ENCODE measurements at places on chromosomes 4 and X.
A peak's percentile ranks its signal among the peaks of the same experiment; 100 is the strongest.

DNA sequence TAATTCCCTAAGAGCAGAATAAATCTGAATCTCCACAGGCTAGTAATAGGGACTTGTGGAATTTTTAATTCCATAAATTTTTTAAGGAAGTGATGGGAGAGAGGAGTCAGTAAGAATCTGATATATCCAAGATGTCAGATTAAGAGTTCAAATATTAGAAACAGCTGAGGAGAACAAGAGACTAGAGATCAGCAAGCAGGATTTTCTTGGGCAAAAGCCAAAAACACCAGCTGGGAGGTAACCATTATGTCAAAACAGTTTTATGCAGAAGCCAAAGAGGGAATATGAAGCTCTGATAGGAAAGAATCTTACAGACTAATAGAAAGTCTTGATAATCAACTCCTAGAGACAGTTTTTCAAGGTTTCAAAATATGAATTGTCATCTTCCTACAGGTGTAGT lies 72.2 kb upstream of the RBPJ start:
- DNase-seq: peak; percentile 85

DNA sequence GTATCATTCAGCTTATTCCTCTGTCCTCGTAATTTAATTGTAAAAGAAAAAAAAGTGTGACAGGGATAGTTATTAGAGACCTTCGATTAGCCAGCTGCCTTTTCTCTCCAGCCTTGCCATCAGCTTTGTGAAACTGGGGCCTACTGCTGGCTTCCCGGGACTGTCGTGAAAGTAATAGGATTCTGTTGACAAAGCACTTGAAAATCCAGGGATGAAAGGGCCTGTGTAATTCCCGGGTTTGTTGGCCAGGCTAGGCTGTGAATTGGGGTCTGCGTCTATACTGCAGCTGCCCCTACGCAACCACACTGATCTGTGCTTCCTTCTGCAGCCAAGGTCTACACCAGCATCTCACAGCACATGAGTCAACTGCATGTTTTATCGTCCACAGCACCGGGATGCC lies 120.4 kb upstream of the SCML1 start:
- DNase-seq: no peak

DNA sequence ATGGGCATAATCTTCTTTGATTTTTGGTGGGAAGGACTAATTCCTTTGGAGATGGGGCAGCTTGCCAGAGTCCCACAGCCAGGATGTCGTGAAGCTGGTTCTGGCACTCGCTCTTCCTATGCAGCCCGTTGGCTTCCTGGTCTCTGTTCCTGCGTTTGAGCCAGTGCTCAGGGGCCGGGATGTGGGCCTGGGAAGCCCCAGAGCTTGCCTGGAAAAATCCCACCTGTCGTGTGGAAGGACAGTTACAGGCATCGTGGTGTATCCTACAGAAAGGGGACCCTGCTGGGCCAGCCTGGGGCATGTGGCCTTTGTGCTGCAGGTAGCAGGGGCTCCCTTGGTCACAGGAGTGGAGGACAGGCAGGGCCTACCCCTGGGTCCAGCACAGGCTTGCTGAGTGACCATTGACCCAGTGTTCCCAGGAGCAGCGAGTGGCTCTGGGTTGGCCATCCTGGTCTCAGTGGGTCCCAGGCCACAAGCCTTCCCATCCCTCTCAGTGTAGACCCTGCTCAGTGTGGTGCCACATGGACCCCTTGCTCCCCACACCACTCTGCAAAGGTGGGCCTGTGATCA lies 50.2 kb downstream of the ADRA2C start:
- DNase-seq: no peak

DNA sequence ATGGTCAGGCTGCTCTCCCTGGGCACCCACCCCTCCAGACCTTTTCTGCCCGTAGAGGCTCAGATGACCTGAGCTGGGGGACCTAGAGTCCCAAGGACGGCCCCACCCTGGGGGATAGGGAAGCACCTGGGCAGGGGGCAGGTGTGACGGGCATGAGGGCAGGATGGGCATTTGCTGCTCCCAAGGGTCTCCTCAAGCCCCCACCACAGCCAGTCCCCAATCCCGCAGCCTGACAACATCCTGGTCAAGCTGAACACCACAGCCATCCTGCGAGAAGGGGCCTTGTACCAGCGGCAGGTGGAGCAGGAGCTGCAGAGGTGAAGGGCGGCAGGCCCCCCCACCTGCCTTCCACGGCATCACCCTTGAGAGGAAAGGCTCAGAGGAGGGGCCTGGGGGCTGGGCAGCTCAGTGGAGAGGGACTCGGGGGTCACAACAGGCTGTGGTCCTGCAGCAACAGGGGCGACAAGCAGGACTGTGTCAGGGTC lies 17.8 kb upstream of the RNF4 start:
- no peak for DNase-seq

DNA sequence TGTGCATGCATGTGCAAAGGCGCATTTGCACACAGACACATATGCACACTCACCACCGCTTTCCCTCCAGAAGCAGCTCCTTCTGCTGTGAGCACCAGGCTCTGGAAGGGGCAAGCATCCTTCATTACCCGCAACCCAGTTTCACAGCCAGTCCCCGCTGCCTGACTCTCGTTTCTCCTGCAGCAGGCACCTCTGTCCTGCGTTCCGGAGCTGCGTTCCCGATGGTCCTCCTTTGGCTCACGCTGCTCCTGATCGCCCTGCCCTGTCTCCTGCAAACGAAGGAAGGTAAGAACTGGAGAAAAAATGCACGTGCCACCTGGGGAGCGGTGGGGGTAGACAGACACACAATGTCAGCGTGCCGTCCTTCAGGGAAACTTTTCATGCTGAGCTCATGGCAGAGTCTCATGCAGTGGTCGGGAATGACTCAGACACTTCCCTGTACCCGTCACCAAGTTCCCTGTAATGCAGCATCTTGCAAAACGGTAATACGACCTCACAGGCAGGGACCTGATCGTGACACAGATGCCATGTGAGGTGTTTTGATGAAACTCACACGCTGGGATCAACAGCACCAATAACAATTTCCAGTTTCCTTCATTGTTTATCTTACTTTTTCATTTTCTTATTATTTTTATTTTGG lies 5.1 kb downstream of the IL3RA start:
- no peak for DNase-seq

DNA sequence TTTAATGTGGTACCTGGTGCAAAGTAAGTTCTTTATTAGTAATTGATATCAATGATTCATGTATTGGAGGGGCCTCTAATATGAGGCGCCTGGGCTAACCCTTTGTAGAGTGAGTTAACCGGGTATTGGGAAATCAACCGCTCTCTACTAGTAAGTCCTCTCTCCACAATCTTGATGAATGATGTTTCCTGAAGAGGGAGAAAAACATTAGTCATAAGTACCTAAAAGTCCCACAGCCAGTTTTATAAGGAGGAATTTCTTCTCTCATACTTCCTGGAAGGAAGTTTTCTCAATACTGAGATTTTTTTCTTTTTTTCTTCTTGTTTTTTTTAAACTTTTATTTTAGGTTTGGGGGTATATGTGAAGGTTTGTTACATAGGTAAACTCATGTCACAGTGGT lies 62.3 kb downstream of the AGTR2 start:
- DNase-seq: peak; percentile 27

DNA sequence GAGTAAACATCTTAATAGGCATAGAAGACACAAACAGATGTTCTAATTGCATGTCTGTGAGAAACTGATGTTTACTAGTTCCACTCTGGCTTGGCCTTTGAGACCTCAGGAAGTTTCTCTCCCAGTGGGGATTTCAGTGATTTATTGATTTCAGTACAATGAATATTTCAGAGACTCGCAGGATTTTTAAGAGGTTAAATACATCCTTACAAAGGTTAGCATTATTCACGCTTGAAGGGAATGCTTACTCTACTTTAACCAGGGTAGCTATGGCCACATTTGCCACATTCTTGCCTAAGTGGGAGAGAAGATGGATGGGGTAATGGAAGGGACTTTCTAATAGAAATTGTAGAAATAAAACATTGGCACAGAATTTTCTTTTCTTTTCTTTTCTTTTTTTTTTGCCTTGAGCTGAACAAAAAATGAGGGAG lies 480.1 kb downstream of the SPRY1 start:
- DNase-seq: no peak

DNA sequence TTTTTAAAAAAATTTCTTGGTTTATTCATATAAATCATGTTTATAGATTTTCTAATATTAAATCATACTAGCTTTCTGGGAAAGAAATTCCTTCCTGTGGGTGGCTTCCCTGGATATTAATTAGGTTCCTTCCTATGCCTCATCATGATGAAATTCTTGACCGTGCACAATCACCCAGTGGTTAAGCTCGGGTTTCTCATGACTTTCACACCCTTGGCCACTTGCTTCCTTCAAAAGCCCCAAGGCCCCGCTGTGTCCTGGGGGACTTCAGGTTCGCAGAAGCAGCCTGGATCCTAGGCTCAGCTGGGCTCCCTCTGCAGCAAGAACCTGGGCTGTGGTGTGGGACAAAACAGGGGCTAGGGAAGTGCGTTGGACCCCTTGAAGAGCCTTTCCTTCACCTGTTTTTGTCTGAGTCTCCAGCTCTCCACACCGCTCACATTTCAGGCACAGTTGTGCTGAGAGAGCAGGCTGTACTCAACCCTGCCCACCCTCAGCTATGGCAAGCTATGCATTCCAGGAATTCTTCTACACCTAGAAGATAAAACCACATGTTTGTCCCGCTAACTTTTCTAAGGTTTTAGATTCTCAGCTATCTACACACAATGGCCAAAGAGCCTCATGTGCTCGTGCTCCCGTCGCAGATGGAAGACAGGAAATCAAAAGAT lies 48.9 kb upstream of the TMSB15B start:
- peak; percentile 33 for DNase-seq

GRCh38 chr4:138259824-138260223 lies 17.7 kb upstream of the SLC7A11 start:
- peak; percentile 61 for DNase-seq

- DNase-seq: no peak
These were observed 204.2 kb downstream of the GPC3 start for GRCh38 chrX:133781174-133781573.

DNA sequence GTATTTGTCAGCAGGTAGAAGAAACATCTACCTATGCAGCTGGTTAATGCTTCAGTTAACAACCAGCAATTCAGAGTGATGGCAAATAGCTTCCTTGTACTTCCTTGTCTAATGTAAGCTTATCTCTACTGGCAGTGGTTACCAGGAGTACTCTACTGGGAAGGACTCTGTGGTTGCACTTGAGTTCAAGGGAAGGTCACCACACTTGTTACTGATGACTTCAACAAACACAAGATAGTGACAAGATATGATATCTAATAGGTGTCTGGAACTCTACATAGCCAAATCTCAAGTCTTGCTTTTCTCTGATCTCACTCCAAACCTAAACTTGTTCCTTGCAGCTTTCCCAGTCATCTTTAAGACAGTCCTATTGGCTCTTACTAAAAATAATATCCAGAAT lies 1644.9 kb upstream of the TENM3 start:
- no peak for DNase-seq

DNA sequence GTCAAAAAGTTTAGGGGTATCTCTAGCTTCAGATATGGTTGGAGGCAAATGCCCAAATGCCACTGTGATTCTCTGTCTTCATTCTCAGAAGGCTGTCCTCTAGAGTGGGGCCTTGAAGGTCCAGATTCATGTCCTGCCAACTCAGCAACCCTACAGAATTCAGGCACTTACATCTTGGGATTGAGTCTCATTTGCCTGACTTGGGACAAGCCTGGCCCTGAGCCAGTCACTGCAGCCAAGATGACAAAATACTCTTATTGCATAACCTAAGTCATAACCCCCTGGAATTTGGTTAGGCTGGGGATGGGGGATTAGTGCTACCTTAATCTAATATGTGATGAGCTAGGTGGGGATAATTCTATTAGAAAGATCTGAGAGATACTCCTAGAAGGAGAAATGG lies 100.5 kb downstream of the AREG start:
- DNase-seq: peak; percentile 38

DNA sequence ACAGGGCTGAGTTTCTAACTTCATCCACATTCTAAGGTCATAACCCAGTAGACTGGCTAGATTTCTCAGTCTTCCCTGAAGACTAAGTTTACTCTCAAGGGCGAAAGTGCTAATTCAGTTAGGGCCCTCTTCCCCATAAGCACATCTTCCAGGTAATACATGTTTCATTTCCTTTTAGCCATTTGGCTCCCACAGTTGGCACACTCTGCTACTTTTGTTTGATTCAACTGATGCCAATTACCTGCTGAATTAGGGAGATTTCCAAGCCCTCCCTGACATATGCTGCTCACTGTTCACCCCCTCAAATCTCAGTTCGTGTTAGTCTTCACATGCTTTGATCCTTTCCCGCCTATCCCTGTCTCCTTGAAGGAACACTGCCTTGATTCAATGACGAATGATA lies 17.0 kb upstream of the WDR17 start:
- no peak for DNase-seq

- DNase-seq: peak; percentile 76
These were observed 127.0 kb upstream of the SH3RF1 start for GRCh38 chr4:169397762-169398161.

DNA sequence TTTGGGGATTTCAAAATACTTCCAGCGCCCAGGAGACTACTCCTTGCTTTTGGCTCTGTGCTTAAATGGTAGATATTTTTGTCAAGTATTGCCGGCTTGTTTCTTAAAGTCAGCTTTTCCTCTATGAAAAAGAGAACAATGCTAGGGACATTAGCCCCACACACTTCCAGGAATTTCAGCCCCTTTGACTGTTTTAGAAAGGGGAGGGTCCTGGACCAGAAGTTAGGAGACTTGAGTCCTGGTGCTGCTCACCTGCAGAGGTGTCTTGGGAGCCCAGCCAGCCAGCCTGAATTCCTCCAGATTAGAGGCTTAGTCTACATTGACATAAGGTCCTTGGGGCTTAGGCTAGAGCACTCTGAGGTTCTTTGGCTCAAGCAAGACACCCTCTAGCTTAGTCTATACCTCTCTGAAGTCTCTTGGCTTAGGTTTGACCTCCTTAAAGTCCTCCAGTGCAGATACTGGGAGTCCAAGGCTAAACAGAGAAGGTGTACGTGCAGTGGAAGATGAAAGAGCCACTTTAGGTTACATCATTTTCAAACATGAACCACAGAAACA lies 1.6 kb upstream of the SETD7 start:
- no peak for DNase-seq

DNA sequence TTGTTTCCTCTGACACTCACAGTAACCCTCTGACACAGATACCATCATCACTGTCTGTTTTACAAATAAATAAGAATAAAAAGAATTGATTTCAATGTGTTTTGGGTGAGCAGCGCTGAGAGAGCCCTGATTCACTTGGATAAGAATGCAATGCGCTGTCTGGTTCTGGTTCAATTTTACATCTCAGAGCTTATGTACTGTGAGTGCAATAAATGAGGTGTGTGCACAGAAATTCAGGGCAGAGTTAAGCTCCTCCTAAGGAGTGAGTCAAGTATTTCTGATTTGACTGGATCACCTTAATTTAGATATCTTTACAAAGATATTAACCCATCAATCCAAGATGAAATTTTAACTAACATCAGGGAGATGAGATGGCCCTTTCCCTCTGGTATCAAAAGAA lies 11.2 kb downstream of the FAM9C start:
- peak; percentile 45 for DNase-seq

- no peak for DNase-seq
These were observed 10.3 kb downstream of the AFAP1 start for GRCh38 chr4:7929118-7929951.

DNA sequence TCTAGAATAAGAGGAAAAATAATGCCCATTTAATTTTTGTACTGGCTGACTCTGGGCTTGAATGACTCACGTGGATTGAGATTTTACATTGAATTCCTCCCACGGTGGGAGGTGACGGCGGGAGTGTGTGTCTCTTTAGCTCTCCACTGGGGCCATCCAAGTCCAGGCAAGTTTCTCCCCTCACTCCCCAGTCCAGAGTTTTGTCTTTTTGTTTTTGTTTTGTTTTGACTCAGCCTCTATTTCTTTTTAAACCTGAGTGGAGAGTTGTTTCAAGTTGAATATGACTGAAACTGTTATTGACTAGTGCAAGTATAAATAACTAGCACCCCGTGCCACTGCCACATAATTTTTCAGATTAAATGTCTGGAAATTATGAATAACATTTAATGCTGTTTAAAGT lies 13.6 kb downstream of the CHST7 start:
- peak; percentile 58 for DNase-seq

All from fibroblast of skin of abdomen (primary cell).